CD4-positive, alpha-beta T cell (primary cell): ENCODE measurements at places on chromosomes 13 and 19. TPM values are rescaled to one million over a fixed set of nuclear protein-coding genes. Genes with fewer than 3 reads are reported as not detected.

The ZNF649 gene
- 13.2 TPM for total RNA-seq

The IGFL1 gene
- total RNA-seq, result not detected

The C1QTNF9B gene
- total RNA-seq, result not detected

The ZNF443 gene
- total RNA-seq, result 1.8 TPM

The MCEMP1 gene
- total RNA-seq, result not detected

The FUZ gene
- total RNA-seq, result 14.9 TPM

The CEACAM3 gene
- total RNA-seq, result not detected

The PCDH9 gene
- 0.19 TPM for total RNA-seq

The RDH8 gene
- total RNA-seq, result not detected

The TRPM4 gene
- not detected for total RNA-seq

The SIPA1L3 gene
- 17.7 TPM for total RNA-seq

The SAFB gene
- total RNA-seq, result 200 TPM

The CELF5 gene
- 0.36 TPM for total RNA-seq

The MED16 gene
- total RNA-seq, result 25.8 TPM

The ZNF829 gene
- total RNA-seq, result 4.4 TPM

The C2CD4C gene
- total RNA-seq, result not detected

The DAND5 gene
- total RNA-seq, result not detected

The PGLYRP2 gene
- total RNA-seq, result not detected

The FLT3LG gene
- total RNA-seq, result 311 TPM

The KLF1 gene
- total RNA-seq, result not detected

The TJP3 gene
- total RNA-seq, result 9.0 TPM

The SYCN gene
- not detected for total RNA-seq

The PSG2 gene
- total RNA-seq, result not detected

The PSPN gene
- 0.81 TPM for total RNA-seq

The ARID3A gene
- total RNA-seq, result 3.7 TPM

The SULT2A1 gene
- total RNA-seq, result not detected

The ZFP28 gene
- 4.5 TPM for total RNA-seq

The LILRB2 gene
- total RNA-seq, result 1.5 TPM

The LGI4 gene
- 0.70 TPM for total RNA-seq

The PGLYRP1 gene
- total RNA-seq, result not detected

The ANKLE1 gene
- 1.9 TPM for total RNA-seq

The RB1 gene
- total RNA-seq, result 14.9 TPM

The ABHD8 gene
- total RNA-seq, result 4.4 TPM

The C19orf73 gene
- total RNA-seq, result 1.5 TPM

The ZNF570 gene
- 9.1 TPM for total RNA-seq

The CEACAM4 gene
- 0.84 TPM for total RNA-seq

The TMED1 gene
- 6.7 TPM for total RNA-seq

The FAM124A gene
- total RNA-seq, result not detected

The CASP14 gene
- total RNA-seq, result not detected

The ZSCAN4 gene
- total RNA-seq, result not detected

The TPTE2 gene
- total RNA-seq, result 0.14 TPM

The ZNF285 gene
- total RNA-seq, result 0.16 TPM

The PSG3 gene
- total RNA-seq, result not detected

The FCGBP gene
- total RNA-seq, result 19.1 TPM

The VSIG10L gene
- 0.14 TPM for total RNA-seq

The USHBP1 gene
- not detected for total RNA-seq

The GRIK5 gene
- total RNA-seq, result 0.75 TPM

The NKG7 gene
- total RNA-seq, result 6.2 TPM

The KLK2 gene
- not detected for total RNA-seq

The GPR32 gene
- total RNA-seq, result not detected

The RASL11A gene
- 4.7 TPM for total RNA-seq

The ZNF667 gene
- 4.1 TPM for total RNA-seq

The ATXN8OS gene
- total RNA-seq, result not detected

The ATCAY gene
- total RNA-seq, result not detected

The SGTA gene
- 28.3 TPM for total RNA-seq

The TBC1D17 gene
- 35.5 TPM for total RNA-seq

The DCT gene
- 0.25 TPM for total RNA-seq

The ADGRE3 gene
- not detected for total RNA-seq
